ENCODE measurements at places on chromosomes 12 and 14.

GRCh38 chr12:2482938-2483660, 311.7 kb upstream of the FKBP4 start:
- peak; percentile 57 for DNase-seq

GRCh38 chr14:59964251-59965007, 44.5 kb downstream of the LRRC9 start:
- DNase-seq: peak; percentile 4

GRCh38 chr14:64191756-64192155, 102.4 kb downstream of the ESR2 start:
- peak; percentile 90 for DNase-seq

GRCh38 chr14:24673534-24674203, 39.7 kb upstream of the GZMB start:
- DNase-seq: no peak

- DNase-seq: no peak
Observed at GRCh38 chr14:89892953-89893352, 61.6 kb downstream of the EFCAB11 start.

GRCh38 chr14:58667900-58668299, 30.1 kb downstream of the DACT1 start:
- peak; percentile 23 for DNase-seq

GRCh38 chr12:15304296-15304695, 18.0 kb upstream of the PTPRO start:
- DNase-seq: no peak

GRCh38 chr12:53252349-53252916, 15.7 kb upstream of the ESPL1 start:
- DNase-seq: no peak

- DNase-seq: peak; percentile 21
Observed at GRCh38 chr14:68734231-68734732, 58.6 kb downstream of the ZFP36L1 start.

DNA sequence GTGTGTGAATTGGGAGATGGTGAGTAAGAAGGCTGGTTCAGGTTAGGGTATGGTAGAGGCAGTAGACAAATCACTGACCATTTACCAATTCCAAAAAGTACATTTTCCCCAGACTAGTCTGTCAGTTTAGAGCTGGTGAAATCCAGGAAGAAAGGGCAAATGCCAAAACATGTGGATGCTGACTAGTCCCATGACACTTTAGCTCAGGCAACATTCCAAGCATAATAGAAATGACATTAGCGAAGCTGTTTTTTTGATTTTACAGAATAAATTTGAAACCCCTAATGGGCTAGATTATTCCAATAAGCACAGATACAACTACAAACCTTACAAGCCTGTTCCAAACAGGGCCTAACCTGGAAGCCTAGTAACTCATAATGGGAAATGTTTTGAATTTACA, 884.2 kb downstream of the FLRT2 start:
- no peak for DNase-seq

- no peak for DNase-seq
Observed at GRCh38 chr12:115898670-115899069, 378.8 kb downstream of the MED13L start.

- DNase-seq: no peak
Observed at GRCh38 chr14:69326611-69327010, 66.7 kb downstream of the GALNT16 start.

GRCh38 chr12:131923260-131923659, 5.8 kb upstream of the PUS1 start:
- no peak for DNase-seq

GRCh38 chr12:57135527-57136326, 7.4 kb downstream of the LRP1 start:
- peak; percentile 69 for DNase-seq

- peak; percentile 46 for DNase-seq
Observed at GRCh38 chr12:105330931-105331804, 677 bp downstream of the C12orf75 start.

DNA sequence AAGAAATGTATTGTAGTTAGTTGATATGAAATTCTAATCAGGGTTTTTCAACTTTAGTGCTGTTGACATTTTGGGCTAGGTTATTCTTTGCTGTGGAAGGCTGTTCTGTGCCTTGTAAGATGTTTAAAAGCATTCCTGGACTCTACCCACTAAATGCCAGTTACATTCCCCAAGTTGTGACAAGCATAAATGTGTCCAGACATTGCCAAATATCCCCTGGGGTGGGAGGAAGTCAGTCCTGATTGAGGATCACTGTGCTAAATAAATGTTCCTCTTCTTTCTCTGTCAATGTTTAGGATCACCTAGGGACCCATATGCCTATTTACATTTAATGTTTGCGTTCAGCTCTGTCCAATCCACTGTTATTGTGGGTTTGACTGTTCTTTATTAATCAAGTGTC, 268.3 kb downstream of the TMTC2 start:
- peak; percentile 5 for DNase-seq

GRCh38 chr14:21022686-21023085, 2.2 kb downstream of the NDRG2 start:
- DNase-seq: no peak

- no peak for DNase-seq
Observed at GRCh38 chr12:1821805-1822204, 1.4 kb downstream of the LRTM2 start.

DNA sequence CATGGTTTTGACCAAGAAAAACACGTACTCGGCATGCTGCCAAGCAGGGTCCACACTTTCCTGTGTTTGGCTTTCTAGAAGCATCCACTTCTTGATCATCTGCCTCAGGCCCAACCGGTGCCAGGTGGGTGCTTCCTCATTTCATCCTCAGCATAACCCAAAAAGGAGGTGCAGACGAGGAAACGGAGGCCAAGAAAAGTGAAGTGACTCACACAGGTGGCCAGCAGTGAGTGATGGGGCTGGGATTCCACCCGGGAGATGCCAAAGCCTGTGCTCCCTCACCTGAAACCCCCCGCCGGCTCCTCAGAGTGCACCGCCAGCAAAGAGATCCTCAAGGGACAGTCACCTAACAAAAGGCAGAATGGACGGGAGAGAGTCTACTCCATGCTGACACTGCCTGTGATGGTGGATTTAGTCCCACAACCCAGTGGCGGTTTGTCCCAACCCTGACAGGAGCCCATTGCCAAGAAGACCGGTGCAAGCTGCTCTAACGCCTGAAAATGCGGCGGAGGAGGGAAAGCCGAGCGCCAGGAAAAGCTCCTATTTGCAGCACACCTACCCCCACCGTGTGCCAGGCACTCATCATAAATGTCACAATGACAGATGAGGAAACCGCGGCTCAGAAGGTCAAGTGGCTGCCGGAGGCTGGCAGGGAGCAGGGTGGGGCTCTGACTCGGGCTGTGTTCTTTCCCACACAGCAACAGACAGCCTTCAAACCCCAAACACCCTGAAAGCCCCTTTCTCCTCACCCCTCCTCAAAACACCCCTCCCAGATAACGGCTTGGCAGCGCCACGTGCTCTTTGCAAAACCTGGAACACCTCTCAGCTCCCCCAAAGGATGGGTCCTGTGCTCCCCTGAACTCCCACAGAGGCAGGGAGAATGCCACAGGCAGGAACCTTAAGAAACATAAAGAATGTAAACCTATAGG, 18.8 kb downstream of the BCL11B start:
- no peak for DNase-seq

DNA sequence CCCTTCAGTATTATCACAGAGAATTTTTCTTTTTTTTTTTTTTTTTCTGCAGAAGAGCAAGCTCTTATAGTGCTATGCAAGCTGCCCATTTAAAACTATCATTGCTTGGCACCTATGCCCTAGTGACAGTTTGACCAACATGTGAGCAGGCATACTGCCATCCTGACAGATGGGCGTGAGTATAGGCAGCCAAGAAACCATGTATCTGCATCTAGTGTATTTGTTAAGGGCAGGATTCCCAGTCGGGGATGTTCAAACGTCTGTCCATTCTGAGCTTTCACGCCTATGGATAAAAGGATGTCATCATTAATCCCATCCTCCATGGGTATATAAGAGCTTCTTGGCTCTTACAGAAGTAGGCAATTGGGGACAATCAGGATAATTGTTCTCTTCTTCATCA, 8.8 kb downstream of the VRK1 start:
- DNase-seq: no peak

DNA sequence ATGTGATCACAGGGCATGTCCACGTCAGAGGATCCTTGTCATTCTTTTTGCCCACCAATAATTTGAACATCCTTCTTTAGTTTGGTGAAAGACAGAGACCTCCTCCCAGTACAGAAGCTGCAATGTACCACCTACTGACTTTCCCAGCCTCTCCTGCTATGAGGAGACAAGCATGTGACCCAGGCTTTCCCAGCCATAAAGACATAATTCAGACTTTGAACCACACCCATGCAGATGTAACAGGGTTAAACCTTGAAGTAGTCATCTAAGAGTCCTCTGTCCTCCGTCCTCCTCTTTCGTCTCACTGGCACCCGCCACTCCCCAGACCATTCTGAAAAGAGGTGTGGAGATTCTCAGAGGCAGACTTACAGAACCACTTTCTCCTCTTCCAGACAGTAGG, 120.8 kb downstream of the KCNK10 start:
- no peak for DNase-seq

DNA sequence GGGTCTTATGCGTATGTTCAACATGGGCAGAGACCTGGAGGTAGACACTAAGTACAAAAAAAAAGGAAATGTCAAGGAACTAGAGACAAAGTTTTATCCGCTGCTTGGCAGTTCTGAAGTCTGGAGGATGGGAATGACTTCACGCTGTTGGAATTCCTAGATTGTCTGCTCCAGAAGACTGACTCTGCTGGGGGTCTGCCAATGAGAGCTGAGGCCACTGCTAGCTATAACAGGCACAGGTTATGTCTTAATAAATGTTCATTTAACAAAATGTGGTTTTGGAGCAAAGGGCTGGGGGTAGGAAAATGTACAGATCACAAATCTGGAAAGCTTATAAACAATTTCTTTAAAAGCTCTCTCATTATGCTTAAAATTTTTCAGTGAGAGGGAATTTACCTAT, 5.9 kb downstream of the RNASE8 start:
- peak; percentile 91 for DNase-seq

GRCh38 chr12:23534196-23534595, 415.3 kb downstream of the SOX5 start:
- DNase-seq: no peak

GRCh38 chr12:15887043-15887817, 5.0 kb downstream of the STRAP start:
- DNase-seq: no peak

GRCh38 chr12:57031138-57031725, 14.9 kb upstream of the TAC3 start:
- DNase-seq: no peak

DNA sequence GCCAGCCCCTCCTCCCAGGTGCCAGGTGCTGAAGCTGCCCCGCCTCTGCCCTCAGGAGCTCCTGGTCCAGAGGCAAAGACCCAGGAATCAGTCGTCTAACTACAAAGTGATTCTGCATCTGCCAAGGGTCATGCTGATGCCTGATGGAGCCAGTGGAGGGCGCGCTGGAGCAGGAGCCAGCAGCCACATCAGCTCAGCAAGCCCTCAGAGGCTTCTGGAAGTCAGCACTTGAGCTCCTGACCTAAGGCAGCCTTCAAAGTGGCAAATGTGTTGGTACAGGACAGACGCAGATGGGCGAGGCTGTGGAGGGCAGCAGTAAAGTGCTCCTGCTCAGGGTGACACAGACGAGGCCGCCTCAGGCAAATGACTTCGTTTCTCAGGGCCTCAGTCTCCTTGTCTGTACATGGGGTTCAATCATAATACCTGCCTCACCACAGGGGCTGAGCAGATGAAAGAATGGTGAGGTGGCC, 10.9 kb downstream of the C12orf43 start:
- peak; percentile 52 for DNase-seq

DNA sequence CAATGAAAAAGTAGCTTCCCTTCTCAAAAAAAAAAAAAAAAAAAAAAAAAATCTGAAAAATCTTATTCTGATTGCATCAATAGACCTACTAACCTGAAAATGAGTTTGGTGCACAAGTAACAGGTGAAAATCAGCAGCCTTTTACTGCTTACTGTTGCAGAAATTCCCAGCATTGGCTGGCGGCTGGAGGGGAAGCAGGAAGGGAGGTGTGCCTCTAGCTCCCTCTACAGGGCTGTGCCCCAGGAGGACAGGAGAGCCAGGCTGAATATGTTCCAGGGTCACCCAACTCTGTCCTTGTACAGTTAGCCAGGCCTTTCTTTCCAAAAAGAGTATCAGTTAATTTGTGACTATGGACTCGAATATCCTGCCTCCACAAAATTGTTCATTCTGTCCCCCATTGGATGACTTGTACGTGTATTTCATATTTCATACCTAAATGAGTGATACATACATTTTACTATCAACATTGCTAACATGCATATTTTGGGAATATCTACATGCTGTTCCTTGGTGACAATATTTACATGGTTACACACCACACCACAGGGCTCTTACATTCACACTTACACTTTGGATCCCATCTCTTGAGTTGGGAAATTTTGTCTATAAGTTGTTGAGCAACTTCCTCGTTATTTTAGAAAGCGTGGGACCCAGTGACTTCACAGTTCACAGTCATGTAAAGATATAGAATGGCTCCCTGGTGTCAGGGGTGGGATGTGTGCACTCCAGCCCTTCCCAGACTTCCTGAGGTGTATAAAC, 124.8 kb downstream of the SAMD4A start:
- DNase-seq: peak; percentile 79

- no peak for DNase-seq
Observed at GRCh38 chr12:13304924-13305323, 108.4 kb downstream of the EMP1 start.

DNA sequence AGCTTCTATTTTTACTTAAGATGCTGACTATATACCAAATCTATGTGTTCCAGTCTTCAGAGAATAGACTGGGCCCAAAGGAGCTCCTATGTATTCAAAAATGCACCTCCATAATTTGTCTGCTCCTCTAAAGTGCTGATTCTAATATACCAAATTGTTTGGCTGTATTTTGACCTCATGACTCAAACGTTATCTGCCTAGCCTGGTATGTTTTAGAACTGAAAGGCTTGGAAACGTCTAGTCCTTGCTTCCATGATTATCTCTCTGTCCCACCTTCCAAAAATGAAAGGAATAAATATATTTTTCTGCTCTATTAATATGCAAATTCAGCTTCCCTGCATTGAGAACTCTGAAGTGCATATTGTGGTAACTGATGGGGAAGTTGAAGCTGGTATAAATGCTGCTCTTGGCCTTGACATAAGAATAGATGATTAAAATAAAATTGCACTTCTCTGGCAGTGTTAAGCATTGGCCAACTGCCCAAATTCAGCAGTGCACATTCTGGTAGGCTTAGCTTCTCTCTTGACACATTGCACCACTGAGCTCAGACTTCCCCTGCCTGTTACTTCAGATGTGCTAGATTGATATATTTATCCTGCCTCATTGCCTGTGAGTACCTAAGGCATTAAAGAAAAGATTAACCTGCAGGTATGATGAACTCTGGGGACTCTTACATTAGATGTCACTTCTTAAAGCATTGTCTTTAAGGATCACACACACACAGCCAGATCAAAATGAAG, 882.3 kb downstream of the RPS29 start:
- no peak for DNase-seq

- peak; percentile 99 for DNase-seq
Observed at GRCh38 chr12:25151476-25151875, 43.5 kb downstream of the DNAI7 start.

DNA sequence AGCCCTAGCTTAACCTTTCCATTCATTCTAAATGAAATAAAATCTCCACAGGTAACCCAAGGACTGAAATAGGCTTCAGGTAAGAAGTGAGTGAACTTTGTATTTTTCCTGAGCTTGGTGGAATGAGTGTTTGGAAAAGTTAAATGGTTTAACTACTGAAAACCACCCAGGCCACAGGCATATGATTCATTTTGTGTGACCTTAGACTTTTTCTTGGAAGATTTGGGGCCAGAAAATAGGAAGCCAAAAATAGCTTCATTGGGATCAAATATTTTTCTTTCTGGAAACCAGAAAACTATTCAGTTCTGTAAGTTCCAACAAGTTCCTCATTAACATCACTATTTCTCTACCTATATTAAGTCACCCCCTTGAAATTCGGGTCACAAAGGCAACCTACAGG, 212.6 kb downstream of the PCNX1 start:
- DNase-seq: peak; percentile 68

Measured in EH (cell line).